ENCODE measurements at places on chromosomes 12 and 14.

GRCh38 chr12:5904441-5904840, 40.6 kb downstream of the ANO2 start:
- no peak for DNase-seq
- H3K4me1 ChIP-seq: no peaks in the 10 kb centered on the region
- H3K4me3 ChIP-seq: no peak overlapping the region
- peaks cover 16% of the 10 kb centered on the region for H3K27me3 ChIP-seq
- H3K27ac ChIP-seq: no peak overlapping the region

- H3K27me3 ChIP-seq: peaks cover 20% of the 10 kb centered on the region
- H3K27ac ChIP-seq: peak overlapping the region; percentile 99
- peak; percentile 62 for DNase-seq
- H3K4me3 ChIP-seq: peak overlapping the region; percentile 98
- peaks cover 24% of the 10 kb centered on the region for H3K4me1 ChIP-seq
Measured at GRCh38 chr12:57744194-57744776, 554 bp upstream of the TSPAN31 start.

DNA sequence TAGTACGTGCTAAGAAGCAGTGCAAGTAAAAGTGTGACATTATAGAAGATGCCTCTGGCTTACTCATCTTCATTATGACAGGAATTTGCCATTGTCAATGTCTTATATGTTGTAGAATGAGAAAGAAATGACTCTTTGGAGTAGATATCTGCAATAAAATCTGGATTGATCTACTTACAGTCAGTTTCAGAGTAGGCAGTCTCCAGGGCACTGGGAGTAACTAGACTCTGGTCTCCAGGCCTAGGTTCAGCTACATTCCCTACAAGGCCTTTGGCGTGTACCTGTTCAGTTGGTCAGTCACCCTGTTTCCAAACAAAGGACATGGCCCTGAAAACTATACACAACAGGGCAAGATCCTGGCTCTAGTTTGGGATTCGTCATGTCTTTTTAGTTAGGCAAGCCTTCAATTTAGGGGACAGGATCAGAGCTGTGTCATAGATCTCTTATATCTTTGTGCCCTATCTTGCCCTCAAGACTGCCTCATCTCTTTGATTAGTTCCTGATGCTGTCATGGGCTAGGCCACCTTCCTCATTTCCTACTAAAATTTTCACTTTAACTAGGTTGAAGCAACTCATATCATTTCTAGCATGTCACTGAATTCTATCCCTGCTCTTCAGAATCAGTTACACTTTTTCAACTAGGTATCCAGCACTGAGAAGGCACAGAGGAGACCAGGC, 410.0 kb downstream of the RAD51B start:
- H3K4me1 ChIP-seq: no peaks in the 10 kb centered on the region
- H3K36me3 ChIP-seq: peaks cover 4% of the 10 kb centered on the region
- no peak overlapping the region for H3K27ac ChIP-seq
- H3K4me3 ChIP-seq: no peak overlapping the region

DNA sequence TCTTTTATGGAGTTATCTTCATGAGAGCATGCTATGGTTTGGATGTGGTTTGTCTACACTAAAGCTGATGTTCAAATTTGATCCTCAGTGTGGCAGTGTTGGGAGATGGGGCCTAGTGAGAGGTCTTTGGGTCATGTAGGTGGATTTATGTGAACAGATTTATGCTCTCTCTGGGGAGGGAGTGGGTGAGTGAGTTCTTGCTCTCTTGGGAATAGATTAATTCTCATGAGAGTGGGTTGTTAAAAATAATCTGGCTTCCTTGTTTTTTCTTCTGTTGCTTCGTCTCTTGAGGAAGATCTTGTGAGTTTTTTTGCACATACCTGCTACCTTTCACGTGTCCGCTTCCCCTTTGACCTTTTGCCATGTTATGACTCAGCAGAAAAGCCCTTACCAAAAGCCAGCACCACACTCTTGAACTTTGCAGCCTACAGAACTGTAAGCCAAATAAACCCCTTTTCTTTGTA, 20.5 kb downstream of the DERA start:
- H3K27ac ChIP-seq: peak overlapping the region; percentile 8
- no peak overlapping the region for H3K4me3 ChIP-seq
- peaks cover 62% of the 10 kb centered on the region for H3K4me1 ChIP-seq

- no peak overlapping the region for H3K27ac ChIP-seq
- no peak overlapping the region for H3K4me3 ChIP-seq
- H3K36me3 ChIP-seq: no peaks in the 10 kb centered on the region
- no peak for DNase-seq
- no peaks in the 10 kb centered on the region for H3K27me3 ChIP-seq
- H3K4me1 ChIP-seq: no peaks in the 10 kb centered on the region
Measured at GRCh38 chr12:83086023-83086422, 399.3 kb downstream of the TMTC2 start.

DNA sequence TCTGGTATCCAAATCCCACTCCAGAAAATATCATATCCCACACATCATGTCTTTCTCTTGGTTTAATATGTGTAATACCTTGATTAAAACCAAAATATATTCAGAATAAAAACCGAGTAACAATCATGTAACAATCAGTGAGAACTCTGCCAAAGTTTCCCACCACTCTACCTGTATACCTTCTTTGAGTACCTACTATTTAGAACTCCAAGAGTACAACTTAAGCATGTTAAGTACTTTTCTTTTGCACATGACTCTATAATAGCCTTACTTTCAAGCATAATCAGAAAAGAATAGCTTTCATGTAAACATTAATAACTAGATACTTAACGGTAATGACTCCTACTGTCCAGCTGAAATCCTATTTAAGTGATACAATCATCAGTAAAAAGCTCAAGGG, 223.2 kb downstream of the MED13L start:
- no peaks in the 10 kb centered on the region for H3K27me3 ChIP-seq
- no peaks in the 10 kb centered on the region for H3K36me3 ChIP-seq
- DNase-seq: no peak
- H3K4me3 ChIP-seq: peak overlapping the region; percentile 10
- peak overlapping the region; percentile 64 for H3K27ac ChIP-seq
- H3K4me1 ChIP-seq: peaks cover 70% of the 10 kb centered on the region

GRCh38 chr14:98290596-98290995, 981.4 kb downstream of the BCL11B start:
- no peaks in the 10 kb centered on the region for H3K4me1 ChIP-seq
- no peak for DNase-seq
- no peak overlapping the region for H3K4me3 ChIP-seq
- H3K27me3 ChIP-seq: no peaks in the 10 kb centered on the region

DNA sequence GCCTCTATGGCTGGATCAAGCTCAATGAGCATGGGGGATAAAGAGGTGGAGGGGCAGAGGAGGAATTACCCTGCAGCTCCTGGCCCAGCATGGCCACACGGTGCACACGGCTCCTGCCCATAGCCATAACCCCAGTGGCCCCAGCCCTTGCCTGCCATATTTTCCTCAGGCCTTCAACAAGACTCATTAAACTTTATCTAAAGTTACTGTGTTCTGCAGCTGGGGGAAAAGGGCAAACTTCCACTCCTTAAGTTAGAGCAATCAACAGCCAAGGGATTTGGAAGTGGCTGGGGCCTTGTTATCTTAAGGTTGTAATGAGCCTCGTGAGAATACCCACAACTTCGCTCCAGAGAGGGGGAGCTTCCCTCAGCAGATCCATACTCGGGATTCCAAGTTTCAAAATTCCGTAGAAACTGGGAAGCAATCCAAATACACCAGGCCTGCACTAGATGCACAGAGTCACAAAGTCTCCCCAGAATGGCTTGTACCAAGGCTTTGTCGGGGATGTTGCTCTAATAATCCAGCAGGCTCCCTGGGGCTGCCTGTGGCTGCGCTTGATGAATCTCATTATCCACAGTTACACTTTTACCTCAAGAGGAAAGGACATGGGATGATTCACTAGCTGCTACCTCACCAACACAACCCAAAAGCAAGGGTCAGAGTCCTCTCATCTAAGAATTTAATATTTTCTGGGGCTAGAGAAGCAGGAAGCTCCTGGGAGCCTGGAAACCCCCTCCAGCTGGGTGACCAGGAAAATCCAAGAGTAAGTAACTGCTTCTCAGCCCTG, 13.0 kb upstream of the OR6J1 start:
- no peak overlapping the region for H3K27ac ChIP-seq
- no peaks in the 10 kb centered on the region for H3K36me3 ChIP-seq
- no peak overlapping the region for H3K4me3 ChIP-seq
- no peak for DNase-seq

DNA sequence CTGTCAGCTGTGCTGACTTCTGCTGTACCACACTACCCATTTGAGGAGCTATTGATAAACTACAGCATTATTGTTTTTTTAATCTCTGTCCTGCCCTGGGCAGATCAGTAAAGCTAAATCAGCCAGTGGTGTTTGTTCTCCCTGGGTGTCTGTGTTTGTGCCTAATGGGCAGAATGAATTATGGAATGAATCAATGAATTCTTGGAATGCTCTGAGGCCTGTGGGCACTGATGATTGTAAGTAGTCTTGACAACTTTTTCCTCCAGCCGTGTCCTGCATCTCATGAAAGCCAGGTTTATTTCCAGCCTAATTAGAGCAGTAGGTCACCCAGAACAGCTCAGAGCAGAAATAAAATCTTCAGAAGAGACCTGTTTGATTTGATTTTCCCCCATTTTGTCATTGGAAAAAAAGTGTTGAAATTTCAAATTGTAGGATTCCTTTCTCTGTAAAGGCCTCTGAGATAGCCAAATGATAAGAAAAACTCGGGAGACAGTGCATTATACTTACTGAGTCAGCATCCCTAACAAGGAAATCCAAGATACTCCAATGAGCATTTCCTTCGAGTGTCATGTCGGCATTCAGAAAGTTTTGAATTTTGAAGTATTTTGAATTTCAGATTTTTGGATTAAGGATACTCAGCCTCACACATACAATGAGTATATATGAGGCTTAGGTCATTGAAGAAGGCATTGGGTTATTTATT, 19.4 kb upstream of the EVL start:
- H3K4me3 ChIP-seq: no peak overlapping the region
- peaks cover 15% of the 10 kb centered on the region for H3K27me3 ChIP-seq
- H3K27ac ChIP-seq: no peak overlapping the region

- H3K27ac ChIP-seq: no peak overlapping the region
- DNase-seq: no peak
- peaks cover 2% of the 10 kb centered on the region for H3K4me1 ChIP-seq
- peaks cover 45% of the 10 kb centered on the region for H3K27me3 ChIP-seq
- no peaks in the 10 kb centered on the region for H3K36me3 ChIP-seq
Measured at GRCh38 chr14:51041108-51041531, 53.8 kb downstream of the TRIM9 start.

DNA sequence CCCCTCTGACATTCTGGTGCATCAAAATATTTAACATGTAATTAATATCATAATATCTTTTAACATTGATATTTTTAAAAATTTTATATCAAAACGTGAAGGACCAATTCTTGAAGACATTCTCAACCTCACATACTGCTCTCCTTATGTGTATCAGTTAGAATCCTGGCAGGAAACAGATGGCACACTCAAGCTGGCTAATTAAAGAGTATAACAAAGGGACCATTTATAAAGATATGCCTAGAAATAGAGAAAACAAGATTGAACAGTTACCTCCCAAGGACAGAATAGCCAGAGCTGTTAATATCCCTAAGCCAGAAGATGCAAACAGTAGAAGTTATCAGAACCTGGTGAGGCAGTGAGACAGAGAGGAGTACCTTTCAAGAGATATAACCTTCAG, 368.7 kb downstream of the NELL2 start:
- H3K36me3 ChIP-seq: no peaks in the 10 kb centered on the region
- H3K27ac ChIP-seq: no peak overlapping the region
- H3K4me1 ChIP-seq: no peaks in the 10 kb centered on the region
- no peak for DNase-seq
- no peaks in the 10 kb centered on the region for H3K27me3 ChIP-seq

DNA sequence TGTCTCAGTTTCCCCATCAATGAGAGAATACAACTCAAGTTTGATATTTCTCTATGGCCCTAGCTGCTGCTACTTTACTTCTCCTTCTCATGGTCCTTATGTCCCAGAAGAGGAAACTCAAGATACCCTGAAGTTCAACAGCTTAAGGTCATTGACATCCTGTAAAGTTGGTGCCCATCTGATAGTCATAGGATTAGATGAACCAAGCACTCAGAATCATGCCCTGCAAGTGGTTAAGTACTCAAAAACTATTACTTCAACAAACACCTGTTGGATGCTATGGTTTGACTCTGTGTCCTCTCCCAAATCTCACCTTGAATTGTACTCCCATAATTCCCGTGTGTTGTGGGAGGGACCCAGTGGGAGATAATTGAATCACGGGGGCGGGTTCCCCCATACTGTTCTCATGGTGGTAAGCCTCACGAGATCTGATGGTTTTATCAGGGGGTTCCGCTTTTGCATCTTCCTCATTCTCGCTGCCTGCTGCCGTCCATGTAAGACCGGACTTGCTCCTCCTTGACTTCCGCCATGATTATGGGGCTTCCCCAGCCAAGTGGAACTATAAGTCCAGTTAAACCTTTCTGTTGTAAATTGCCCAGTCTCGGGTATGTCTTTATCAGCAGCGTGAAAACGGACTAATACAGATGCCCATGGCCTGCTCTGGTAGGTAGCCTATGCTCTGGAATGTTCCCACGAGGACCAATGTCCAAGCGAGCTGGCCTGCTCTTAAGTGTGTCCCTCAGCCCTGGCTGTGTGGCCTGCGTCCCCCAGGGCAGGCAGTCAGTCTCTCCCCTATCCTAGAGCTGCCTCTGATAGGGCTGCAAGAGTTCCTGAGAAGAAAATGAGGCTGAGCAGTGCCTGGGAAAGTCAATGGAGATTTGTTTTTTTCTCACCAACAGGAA, 18.1 kb downstream of the CAMKK2 start:
- no peak overlapping the region for H3K27ac ChIP-seq
- no peak overlapping the region for H3K4me3 ChIP-seq
- no peak for DNase-seq

DNA sequence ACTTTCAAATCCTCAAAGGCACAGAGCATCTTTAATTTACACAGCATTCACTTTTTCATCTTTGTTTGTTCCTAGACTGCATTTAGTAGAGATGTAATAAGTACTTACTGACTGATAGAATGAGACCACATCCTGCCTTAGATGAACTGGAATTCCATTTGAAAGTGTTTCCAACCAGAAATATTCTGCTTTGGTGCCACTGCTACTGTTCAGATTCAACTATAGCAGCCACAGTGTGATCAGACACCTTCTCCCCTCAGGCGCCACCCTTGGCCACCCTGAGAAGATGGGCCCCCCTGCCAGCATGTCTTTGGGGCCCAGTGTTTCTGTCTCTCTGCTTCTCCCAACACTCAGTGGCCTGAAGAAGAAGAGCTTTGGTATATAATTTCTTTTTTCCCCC, 449.1 kb downstream of the RAD51B start:
- H3K27ac ChIP-seq: no peak overlapping the region
- peaks cover 22% of the 10 kb centered on the region for H3K4me1 ChIP-seq
- H3K36me3 ChIP-seq: no peaks in the 10 kb centered on the region
- no peak overlapping the region for H3K4me3 ChIP-seq

DNA sequence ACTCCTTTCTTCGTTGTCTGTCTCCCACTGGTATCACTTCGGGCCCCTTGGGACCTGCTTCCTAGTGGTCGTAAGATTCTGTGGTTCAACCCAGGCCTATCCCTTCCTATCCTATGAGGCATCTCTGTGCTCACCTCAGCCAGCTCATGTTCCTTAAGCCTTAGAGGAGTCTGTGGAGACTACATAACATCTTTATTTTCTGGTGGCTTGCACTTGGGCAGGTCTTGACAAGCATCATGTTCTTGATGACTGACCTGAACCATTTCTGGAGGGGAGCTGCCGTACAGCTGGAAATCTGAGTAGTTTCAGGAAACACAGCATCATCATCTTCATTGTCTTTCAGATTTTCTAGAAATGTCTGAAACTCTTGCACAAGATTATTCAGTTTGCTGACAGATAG, 69.3 kb downstream of the PPFIBP1 start:
- peaks cover 4% of the 10 kb centered on the region for H3K27me3 ChIP-seq
- DNase-seq: no peak
- H3K27ac ChIP-seq: peak overlapping the region; percentile 80
- peaks cover 38% of the 10 kb centered on the region for H3K36me3 ChIP-seq
- no peak overlapping the region for H3K4me3 ChIP-seq

Measured in HFFc6 (cell line).